ENCODE measurements at places on chromosomes 2 and 18. TPM values are rescaled to one million over a fixed set of nuclear protein-coding genes. Genes with fewer than 3 reads are reported as not detected.
A peak's percentile ranks its signal among the peaks of the same experiment; 100 is the strongest.

- no peak for DNase-seq
Measured at GRCh38 chr2:40361478-40361877, 90.4 kb downstream of the SLC8A1 start.

NT5C1B gene
- total RNA-seq, result not detected

DNA sequence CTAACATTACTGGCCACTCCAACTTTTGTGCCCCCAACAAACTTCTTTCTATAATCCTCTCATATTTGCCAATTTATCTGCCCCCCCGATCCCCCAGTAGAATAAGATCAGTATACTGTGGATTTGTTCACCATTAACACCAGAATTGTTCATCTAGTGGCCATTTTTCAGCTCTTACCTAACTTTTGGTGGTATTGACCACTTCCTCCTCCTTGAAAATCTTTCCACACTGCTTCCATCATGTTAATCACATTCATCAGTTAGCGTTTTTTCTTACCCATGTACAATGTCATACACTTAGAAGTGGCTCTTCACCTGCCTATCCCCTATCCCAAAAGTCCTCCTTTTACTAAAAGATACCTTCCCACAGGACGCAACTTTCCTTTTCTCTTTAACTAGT is 6.1 kb downstream of the IMPACT start:
- DNase-seq, result no peak

MC5R gene
- total RNA-seq, result not detected

DNA sequence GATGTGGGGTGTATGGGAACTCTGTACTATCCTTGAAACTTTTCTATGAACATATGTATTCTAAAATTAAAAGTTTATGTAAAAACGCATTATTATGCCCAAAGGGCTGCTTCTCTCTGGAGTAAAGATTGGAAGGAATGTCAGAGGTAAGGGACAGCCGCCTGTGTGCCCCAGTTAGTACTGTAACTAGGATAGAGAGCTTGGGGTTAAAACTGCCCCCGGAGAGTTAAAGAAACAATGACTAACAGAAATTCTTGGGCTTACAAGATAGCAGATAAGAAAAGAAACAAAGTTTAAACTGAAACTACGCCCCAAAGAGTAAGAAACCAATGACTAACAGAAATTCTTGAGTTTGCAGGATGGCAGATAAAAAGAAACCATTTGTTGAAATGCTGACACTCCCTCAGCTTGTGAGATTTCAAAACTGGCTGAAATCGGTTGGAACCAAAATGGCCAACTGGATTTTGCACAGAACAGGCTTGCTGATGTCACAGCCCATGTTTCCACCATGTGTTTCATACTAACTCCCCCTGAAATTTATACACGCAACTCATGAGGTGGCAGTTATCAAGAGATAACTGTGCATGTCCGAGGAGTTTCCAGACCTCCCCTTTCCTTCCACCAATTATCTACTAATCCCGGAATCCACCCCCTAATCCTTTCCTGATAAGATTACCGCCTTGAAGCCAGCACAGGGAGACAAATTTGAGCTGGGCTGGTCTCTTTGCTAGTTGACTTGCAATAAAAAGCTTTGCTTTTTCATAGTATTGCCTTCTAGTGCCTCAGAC is 8.7 kb upstream of the TXNDC2 start:
- peak; percentile 45 for DNase-seq

GRCh38 chr2:152635635-152636298 is 81.5 kb downstream of the PRPF40A start:
- DNase-seq, result peak; percentile 59

- no peak for DNase-seq
Measured at GRCh38 chr2:99554238-99554637, 64.4 kb upstream of the REV1 start.
